Epithelial cell of proximal tubule (primary cell): ENCODE measurements at places on chromosomes 7 and 10. TPM values are rescaled to one million over a fixed set of nuclear protein-coding genes. Genes with fewer than 3 reads are reported as not detected.

Gene CYP2W1
- total RNA-seq: not detected in 2 replicates

Gene TAC1
- 1.8 and 4.4 TPM in 2 replicates for total RNA-seq

Gene PNLIPRP1
- total RNA-seq: not detected in 2 replicates

Gene CPA5
- 0.12 TPM in 1 of 2 replicates, not detected in the other for total RNA-seq

Gene PHKG1
- 0.22 TPM in 1 of 2 replicates, not detected in the other for total RNA-seq

Gene ZNF25
- 1.4 and 2.5 TPM in 2 replicates for total RNA-seq

Gene SEMA3A
- total RNA-seq: 13.7 and 20.5 TPM in 2 replicates

Gene COPS6
- 39.9 and 73.2 TPM in 2 replicates for total RNA-seq

Gene SUFU
- total RNA-seq: 4.4 and 6.2 TPM in 2 replicates

Gene CDK14
- 5.3 and 6.4 TPM in 2 replicates for total RNA-seq

Gene GARIN1A
- 0.07 TPM in 1 of 2 replicates, not detected in the other for total RNA-seq

Gene CHST15
- 9.2 and 20.6 TPM in 2 replicates for total RNA-seq

Gene CEP55
- 73.2 and 115 TPM in 2 replicates for total RNA-seq

Gene ACTL6B
- not detected in 2 replicates for total RNA-seq

Gene TRIM56
- 9.2 and 9.4 TPM in 2 replicates for total RNA-seq

Gene ASB4
- total RNA-seq: 0.17 TPM in 1 of 2 replicates, not detected in the other

Gene NEUROD6
- total RNA-seq: not detected in 2 replicates

Gene SLC18A2
- 0.40 and 0.72 TPM in 2 replicates for total RNA-seq

Gene NODAL
- total RNA-seq: not detected in 2 replicates

Gene MMRN2
- 0.17 TPM in 1 of 2 replicates, not detected in the other for total RNA-seq

Gene ALKBH4
- 19.3 and 26.9 TPM in 2 replicates for total RNA-seq

Gene C7orf57
- total RNA-seq: 0.22 TPM in 1 of 2 replicates, not detected in the other

Gene OPALIN
- total RNA-seq: not detected in 2 replicates

Gene WDR86
- total RNA-seq: 0.07 and 3.1 TPM in 2 replicates

Gene JCAD
- total RNA-seq: 3.3 and 7.3 TPM in 2 replicates

Gene NT5C3A
- total RNA-seq: 16.4 and 18.2 TPM in 2 replicates

Gene KCNMA1
- 12.5 and 19.5 TPM in 2 replicates for total RNA-seq

Gene SMKR1
- total RNA-seq: 0.94 TPM in 1 of 2 replicates, not detected in the other

Gene MYPN
- 0.36 and 0.98 TPM in 2 replicates for total RNA-seq

Gene ZNF467
- 0.07 and 0.12 TPM in 2 replicates for total RNA-seq

Gene CHN2
- 0.35 and 5.1 TPM in 2 replicates for total RNA-seq

Gene SHTN1
- total RNA-seq: 13.3 and 15.9 TPM in 2 replicates

Gene CALML5
- total RNA-seq: 0.65 TPM in 1 of 2 replicates, not detected in the other

Gene TTYH3
- 93.3 and 97.6 TPM in 2 replicates for total RNA-seq

Gene LRRC18
- total RNA-seq: not detected in 2 replicates

Gene LRRC61
- 45.4 and 60.3 TPM in 2 replicates for total RNA-seq

Gene GRID1
- 0.52 TPM in 1 of 2 replicates, not detected in the other for total RNA-seq

Gene GIMAP8
- not detected in 2 replicates for total RNA-seq

Gene SPDYE2
- total RNA-seq: not detected in 2 replicates

Gene TAS2R3
- 0.35 TPM in 1 of 2 replicates, not detected in the other for total RNA-seq

Gene AUTS2
- total RNA-seq: 7.3 and 10.0 TPM in 2 replicates

Gene SAMD9L
- 0.07 and 0.69 TPM in 2 replicates for total RNA-seq

Gene SYT15
- total RNA-seq: 0.14 TPM in 1 of 2 replicates, not detected in the other

Gene AS3MT
- 10.7 and 17.1 TPM in 2 replicates for total RNA-seq

Gene GPC2
- total RNA-seq: 4.1 and 11.0 TPM in 2 replicates

Gene LDB3
- not detected in 2 replicates for total RNA-seq

Gene CFAP70
- 0.14 and 0.98 TPM in 2 replicates for total RNA-seq

Gene CDC14C
- 0.06 TPM in 1 of 2 replicates, not detected in the other for total RNA-seq

Gene OR2A42
- total RNA-seq: not detected in 2 replicates

Gene BUD31
- 134 and 136 TPM in 2 replicates for total RNA-seq

Gene SDK1
- total RNA-seq: 0.75 and 2.6 TPM in 2 replicates

Gene TCF7L2
- total RNA-seq: 5.4 TPM in 2 replicates

Gene VAX1
- not detected in 2 replicates for total RNA-seq
